ENCODE measurements at places on chromosomes 1 and 21.

DNA sequence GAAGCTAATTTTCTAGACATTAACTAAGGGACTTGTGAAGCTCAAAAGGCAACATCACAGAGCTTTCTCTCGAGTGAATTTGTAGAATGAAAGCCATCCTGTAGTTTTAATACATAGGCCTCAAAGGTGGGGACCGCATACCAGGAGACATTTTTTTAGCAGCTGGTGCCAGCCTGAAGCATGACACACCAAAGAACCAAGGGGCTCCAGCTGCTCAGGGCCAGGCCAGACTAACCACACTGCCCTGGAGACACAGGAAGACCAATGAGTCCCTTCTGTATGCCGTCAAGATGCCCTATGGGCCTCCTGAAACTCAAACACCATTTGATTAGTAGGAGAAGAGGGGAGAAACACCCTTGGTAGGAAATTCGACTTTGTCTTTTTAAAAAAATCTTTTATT, 113.9 kb upstream of the CACNA1E start:
- no peak for DNase-seq

DNA sequence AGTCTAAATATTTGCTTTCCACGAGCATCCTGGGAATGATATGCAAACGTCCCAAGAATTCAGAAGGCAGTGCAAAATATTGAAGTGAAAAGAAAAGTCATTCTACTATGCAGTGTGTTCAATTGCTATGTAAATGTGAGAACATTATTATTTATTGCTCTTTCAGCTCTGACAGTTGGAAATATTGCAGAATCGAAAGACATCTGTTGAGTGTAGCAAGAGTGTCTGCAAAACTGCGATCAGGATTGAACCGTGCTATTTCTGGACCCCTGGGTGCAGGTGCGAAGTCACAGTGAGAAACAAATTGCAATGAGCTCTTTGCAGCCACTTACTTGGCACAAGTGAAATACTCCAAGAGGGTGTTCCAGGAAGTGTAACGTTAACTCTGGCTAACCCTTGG, 566.4 kb downstream of the AJAP1 start:
- DNase-seq = no peak

DNA sequence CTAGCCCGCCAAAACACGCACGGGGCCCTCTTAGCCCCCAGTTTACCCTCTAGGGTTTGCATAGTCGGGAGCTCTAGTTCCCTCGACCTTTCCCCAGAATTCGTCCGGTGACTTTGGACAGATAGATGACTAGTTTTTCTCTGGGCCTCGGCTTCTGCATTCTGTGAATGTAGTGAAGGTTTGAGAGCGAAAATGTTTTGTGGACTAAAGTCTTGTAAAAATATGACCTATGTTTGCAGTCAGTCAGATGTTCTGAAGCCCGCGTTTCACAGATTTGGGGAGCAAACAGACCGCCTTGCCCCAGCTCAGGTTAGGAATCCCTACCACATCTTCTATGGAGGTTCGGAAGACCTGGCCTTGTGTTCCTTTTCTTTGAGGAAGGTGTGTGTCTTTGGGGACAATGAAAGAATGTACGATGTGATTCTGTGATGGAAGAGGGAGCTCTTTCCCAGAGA, 401 bp downstream of the UQCRH start:
- no peak for DNase-seq

GRCh38 chr1:230376296-230376695, 49.8 kb downstream of the PGBD5 start:
- DNase-seq = no peak

DNA sequence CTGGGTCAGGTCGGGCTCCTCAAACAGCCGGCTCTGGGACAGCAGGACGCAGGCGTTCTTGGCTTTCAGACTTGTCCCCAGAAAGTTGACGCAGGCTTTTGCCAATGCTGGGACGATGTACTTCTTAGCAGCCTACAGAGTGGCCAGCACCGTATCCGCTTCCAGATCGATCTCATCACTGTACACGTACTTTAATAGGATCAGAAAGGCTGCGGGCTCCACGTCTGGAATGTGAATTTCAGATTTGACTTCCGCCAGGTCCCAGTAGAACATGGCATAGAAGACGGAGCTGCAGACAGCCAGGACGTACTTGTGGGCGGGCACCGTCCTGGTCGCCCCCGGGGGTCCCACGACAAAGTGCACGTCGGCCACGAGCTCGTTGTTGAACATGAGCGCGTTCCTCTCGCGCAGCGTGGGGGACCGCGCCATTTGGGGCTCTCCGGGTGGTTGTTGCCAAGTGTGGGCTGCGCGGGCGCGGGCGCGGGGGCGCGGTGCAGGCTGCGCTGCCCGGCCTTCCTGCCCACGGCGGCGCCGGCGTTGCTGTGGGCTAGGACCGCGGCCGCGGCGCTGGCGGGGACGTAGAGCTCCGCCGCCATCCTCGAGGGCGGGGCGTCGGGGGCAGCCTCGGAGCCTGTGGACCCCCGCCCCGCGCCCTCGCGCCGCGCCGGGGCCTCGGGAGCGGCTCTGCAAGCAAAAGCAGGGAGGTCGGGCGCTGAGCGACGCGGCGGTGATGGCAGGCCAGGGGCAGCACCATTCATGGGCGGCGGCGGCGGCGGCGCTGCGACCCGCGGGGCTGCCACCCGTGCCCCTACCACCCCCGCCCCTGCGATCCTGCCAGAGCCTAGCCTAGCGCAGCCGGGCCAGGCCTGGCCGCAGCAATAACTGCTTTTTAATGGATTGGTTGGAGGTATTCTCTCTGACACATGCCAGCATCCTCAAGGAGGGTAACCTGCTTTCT, 10.6 kb downstream of the CNR2 start:
- DNase-seq = no peak

DNA sequence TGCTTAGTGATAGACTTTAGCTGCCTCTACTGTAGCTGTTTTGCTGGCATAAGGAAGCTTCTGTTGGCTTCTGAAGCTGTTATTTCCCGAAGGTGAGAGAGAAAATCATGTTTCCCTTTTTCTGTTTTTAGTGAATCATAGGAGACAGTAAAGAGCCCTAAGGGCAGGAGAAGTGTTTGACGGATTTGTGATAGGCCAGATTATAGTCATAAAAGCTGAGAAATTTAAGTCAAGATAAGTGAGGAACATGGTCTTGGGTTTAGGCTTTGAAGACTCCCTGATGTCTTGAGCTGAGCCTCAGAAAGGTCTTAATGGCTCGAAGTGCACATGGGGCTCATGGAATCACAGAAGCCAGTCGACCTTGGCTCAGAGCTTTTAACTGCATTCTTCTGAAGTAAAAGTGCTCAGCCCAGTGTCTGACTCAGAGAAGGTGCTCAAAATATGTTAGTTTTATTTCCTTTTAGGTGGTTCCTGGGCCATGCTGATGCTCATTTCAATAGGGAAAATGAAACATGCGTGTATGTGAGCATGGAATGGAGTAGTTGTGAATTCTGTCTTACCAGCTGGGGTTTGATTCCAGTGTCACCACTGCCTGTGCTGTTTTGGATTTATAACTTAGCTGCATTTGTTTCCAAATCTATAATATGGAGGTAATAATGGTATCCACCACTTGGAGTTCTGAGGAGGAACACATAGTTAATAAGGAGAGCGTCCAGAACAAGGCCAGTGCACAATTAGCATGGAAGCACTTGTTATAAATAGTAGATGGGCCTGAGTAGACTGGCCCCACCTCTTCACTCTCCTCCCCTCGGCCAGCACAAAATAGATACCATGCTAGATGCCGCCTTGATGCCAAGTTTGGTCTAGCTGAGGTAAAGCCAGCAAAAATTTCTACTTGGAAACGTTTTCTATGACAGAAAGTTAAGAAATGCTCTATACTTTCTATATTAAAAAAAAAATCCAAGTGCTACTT, 99.2 kb downstream of the C1orf21 start:
- no peak for DNase-seq

DNA sequence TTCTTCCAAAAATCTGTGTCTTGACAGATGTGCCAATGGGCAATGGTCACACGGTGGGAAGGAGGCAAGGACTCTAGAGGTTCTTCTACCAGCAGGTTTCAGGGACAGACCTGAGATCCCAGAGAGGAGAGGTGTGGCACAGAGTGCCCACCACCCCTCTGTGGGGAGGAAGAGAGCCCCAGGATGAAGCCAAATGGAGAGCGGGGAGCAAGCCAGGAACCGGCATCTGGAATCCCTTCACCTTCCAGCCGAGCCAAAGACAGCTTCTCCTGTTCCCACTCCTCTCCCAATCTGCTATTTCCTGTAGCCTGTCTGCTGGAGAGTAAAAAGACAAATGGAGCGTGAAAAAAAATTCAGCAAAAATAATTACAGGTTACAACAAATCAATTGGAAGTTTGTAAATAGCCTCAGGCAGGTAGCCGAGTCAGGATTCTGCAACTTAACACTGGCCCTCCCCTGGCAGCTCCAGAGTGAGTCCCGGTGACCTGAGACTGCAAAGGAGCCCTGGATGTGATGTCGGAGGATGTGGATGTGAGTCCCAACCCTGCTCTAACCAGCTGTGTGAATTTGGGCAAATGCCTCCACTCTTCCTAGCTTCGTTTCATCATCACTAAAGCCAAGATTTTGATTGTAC, 45.4 kb upstream of the LRRN2 start:
- no peak for DNase-seq

GRCh38 chr1:9373619-9374018, 80.9 kb downstream of the SPSB1 start:
- no peak for DNase-seq

GRCh38 chr1:172498857-172499256, 34.1 kb upstream of the SUCO start:
- no peak for DNase-seq
